ENCODE measurements at places on chromosomes 11 and 22. TPM values are rescaled to one million over a fixed set of nuclear protein-coding genes. Genes with fewer than 3 reads are reported as not detected.
A peak's percentile ranks its signal among the peaks of the same experiment; 100 is the strongest.

DNA sequence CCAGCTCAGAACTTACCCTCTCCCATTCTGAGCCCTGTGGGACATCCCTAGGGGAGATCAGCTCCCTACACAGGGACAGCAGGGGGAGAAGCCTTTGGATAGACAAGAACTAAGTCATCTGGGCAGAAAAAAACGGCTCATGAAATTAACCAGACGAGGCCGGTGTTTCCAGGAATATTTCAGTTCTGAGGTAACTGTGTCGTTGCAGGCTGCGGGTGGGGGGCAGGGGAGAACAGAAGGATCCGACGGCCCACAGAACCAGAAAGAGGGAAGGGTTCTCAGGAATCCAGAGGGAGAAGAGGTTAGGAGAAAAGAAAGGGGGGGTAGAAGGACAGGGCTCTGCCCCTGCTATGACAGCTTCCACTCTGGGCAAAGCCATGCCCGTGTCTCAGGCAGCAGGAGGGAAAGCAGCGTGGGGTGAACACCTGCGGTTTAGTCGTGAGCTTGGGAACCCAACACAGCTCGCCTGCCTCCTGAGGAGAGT lies 3.6 kb downstream of the CLCF1 start:
- H3K27ac ChIP-seq: no peak overlapping the region
- H3K4me3 ChIP-seq: no peak overlapping the region
- DNase-seq: no peak
- peaks cover 39% of the 10 kb centered on the region for H3K4me1 ChIP-seq

GDPD4 gene
- not detected for polyA plus RNA-seq

GRCh38 chr11:116637766-116638165 lies 135.0 kb downstream of the BUD13 start:
- no peaks in the 10 kb centered on the region for H3K36me3 ChIP-seq
- H3K4me1 ChIP-seq: peaks cover 14% of the 10 kb centered on the region
- no peaks in the 10 kb centered on the region for H3K27me3 ChIP-seq
- H3K4me3 ChIP-seq: no peak overlapping the region

DNA sequence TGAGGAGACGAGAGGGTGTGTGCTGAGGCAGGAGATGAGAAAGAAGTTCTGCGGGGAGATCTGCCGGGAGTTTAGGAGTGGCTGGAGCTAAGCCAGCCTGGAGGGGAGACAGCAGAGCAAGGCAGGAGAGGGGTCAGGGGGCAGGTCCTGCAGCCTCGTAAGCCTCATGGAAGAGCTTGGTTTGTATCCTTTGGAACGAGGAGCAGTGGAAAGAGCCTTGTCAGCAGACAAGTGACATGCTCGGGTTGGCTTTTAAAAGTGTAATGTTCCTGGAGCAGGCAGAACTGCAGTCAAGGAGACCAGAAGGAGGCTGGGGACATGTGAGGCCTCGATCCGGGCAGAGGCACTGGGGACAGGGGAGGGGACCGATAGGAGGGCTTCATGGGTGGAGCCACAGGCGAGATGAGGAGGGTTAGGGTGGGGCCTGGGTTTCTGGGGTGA lies 21.4 kb upstream of the TUB start:
- H3K4me1 ChIP-seq: no peaks in the 10 kb centered on the region
- no peak overlapping the region for H3K27ac ChIP-seq
- no peak overlapping the region for H3K4me3 ChIP-seq
- H3K36me3 ChIP-seq: no peaks in the 10 kb centered on the region

DNA sequence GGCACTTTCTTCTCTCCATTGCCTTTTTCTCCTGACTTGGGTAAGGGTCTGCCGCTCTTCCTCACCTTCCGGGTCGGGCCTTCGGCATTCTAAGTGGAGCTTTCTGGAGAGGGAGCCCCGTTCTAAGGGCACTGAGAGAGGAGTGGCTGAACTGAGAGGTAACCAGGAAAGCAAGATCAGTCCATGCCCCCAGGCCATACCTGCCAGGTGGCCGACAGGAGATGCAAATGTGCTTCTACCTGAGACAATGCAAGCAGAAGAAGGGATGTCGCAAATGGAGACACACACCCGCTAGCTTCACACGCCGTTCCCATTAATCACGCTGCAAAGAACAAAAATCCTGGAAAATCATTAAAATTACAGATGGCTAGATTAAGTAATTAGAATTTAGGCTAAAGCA lies 156.4 kb upstream of the TBCEL start:
- H3K4me1 ChIP-seq: peaks cover 7% of the 10 kb centered on the region
- H3K27me3 ChIP-seq: no peaks in the 10 kb centered on the region
- no peak overlapping the region for H3K4me3 ChIP-seq
- no peaks in the 10 kb centered on the region for H3K36me3 ChIP-seq

DNA sequence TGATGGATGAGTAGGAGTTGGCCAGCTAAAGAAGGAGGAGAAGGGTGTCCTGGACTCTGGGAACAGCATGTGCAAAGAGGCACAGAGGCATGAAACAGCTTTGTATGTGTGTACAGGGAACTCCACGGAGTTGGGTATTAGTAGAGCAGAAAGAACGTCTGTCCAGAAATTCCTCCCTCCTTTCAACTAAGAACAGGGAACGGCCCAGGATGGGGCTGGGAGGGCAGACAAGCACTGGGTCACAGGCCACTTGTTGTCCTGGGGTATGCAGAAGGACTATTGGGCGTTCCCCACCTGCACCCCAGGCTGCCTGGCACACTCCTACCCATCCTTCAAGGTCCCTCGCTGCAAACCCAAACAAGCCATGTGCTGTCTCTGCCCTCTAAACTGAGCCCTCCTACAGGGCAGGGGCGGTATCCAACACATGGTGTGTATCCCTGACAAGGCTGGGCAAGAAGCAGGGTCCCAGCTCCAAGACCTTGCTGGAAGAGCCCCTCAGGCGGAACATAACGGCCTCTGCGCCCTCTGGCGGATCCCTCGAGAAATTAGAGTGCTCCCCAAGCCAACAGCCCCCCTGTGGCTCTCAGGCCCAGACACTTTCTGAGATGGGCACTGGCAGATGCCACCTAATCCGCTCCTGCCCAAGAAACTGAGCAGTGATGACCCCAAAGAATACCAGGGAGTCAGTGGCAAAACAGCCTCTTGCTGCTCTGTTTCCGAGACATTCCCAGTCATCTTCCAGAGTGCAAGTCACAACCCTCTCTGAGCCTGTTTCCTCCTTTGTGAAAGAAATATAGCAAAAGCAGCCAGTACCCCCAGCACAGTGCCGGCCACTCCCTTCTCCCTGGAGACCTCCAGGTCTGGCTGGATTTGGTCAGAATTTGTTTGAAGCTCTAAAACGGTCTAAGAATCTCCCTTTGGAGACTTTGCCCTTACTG lies 1.6 kb upstream of the ELFN2 start:
- H3K4me1 ChIP-seq: peaks cover 6% of the 10 kb centered on the region
- H3K27ac ChIP-seq: no peak overlapping the region
- H3K36me3 ChIP-seq: no peaks in the 10 kb centered on the region
- no peaks in the 10 kb centered on the region for H3K27me3 ChIP-seq
- H3K4me3 ChIP-seq: no peak overlapping the region

- H3K27ac ChIP-seq: peak overlapping the region; percentile 91
- H3K4me3 ChIP-seq: peak overlapping the region; percentile 70
- H3K27me3 ChIP-seq: no peaks in the 10 kb centered on the region
These were observed 473 bp downstream of the TXN2 start for GRCh38 chr22:36480941-36481392.

FOLR2 gene
- not detected for polyA plus RNA-seq

GRCh38 chr22:34804604-34805003 lies 261.4 kb upstream of the ISX start:
- no peak for DNase-seq
- H3K27me3 ChIP-seq: no peaks in the 10 kb centered on the region
- no peaks in the 10 kb centered on the region for H3K4me1 ChIP-seq
- H3K36me3 ChIP-seq: no peaks in the 10 kb centered on the region

- no peaks in the 10 kb centered on the region for H3K27me3 ChIP-seq
- peaks cover 27% of the 10 kb centered on the region for H3K4me1 ChIP-seq
- peaks cover 4% of the 10 kb centered on the region for H3K36me3 ChIP-seq
- no peak for DNase-seq
- no peak overlapping the region for H3K4me3 ChIP-seq
- H3K27ac ChIP-seq: peak overlapping the region; percentile 34
These were observed 8.9 kb downstream of the PARVA start for GRCh38 chr11:12386309-12386708.

KRTAP5-9 gene
- not detected for polyA plus RNA-seq

- H3K4me1 ChIP-seq: no peaks in the 10 kb centered on the region
- H3K27me3 ChIP-seq: no peaks in the 10 kb centered on the region
- H3K27ac ChIP-seq: no peak overlapping the region
- no peaks in the 10 kb centered on the region for H3K36me3 ChIP-seq
These were observed 11.6 kb upstream of the RNH1 start for GRCh38 chr11:518463-519202.

- H3K4me3 ChIP-seq: no peak overlapping the region
- DNase-seq: no peak
- H3K36me3 ChIP-seq: no peaks in the 10 kb centered on the region
- no peaks in the 10 kb centered on the region for H3K4me1 ChIP-seq
These were observed 27.9 kb downstream of the KCNC1 start for GRCh38 chr11:17762309-17762974.

DNA sequence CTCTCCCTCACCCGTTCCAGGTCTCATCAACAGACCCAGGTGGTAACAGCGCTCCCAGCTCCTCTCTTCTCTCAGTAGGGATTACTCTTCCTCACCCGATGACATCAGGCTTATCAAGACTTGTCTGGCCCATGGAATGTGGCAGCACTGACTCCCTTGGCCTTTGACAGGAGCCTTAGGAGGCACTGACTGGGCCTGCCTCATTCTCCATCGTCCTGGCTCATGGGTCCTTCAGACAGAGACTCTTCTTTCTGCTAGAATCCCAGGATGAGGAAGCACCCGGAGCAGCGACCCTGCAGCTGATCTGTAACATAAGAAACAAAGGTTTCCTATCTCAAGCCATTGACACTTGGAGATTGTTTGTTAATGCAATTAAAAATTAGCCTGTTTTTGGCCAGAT lies 1063.6 kb downstream of the TBC1D22A start:
- no peaks in the 10 kb centered on the region for H3K36me3 ChIP-seq
- no peak overlapping the region for H3K4me3 ChIP-seq
- H3K27me3 ChIP-seq: no peaks in the 10 kb centered on the region
- no peak for DNase-seq

DNA sequence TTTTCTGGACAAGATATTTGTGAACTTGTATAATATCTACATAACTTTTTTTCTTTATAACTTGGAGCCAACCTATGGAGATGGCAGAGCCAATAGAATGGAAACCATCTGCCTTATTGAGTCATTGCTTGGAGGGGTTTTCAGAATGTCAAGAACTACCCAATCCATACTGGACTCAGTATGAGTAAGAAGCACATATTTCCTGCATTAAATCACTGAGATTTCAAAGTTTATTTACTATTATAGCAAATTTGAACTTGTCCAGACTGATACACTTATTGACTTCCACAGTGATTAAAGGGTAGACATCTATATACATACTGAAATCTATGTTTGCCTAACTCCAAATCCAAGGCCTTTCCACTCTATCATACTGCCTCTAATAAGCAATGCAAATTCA lies 704.0 kb downstream of the KCNA4 start:
- H3K27ac ChIP-seq: no peak overlapping the region
- H3K27me3 ChIP-seq: no peaks in the 10 kb centered on the region
- no peak overlapping the region for H3K4me3 ChIP-seq
- H3K4me1 ChIP-seq: no peaks in the 10 kb centered on the region

HEPHL1 gene
- polyA plus RNA-seq: not detected

- no peak overlapping the region for H3K27ac ChIP-seq
- H3K4me1 ChIP-seq: no peaks in the 10 kb centered on the region
- H3K27me3 ChIP-seq: no peaks in the 10 kb centered on the region
These were observed 8.7 kb downstream of the UBASH3B start for GRCh38 chr11:122664188-122664587.

DNA sequence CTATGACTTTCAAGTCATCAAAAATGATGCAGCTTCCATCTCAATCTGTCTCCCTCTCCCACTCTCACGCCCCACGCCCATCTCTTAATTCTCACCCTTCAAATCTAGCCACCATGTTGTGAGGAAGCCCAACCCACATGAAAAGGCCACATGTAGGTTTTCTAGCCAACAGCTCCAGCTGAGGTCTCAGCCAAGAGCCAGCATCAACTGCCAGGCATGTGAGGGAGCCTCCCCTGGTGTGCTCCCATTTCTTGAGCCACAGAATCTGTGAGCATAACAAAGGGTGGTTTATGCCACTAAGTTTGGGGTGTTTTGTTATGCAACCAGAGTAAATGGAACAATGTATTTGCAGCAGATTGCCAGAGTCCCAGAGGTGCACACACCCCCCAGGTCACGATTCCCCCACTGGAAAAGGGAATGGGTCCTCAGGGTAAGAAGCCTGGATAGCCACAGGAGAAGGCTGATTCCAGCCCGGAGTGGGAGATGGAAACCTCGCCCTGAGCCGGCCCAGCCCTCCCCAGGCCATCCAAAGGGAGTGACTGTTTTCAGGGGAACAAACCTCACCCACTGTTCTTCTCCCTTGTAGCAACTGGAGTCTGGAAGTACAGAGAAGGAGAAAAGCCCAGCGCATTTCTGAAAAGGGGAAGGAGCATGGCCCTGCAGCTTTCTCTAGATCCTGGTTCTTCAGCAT lies 20.0 kb upstream of the LINC01488 start:
- no peak for DNase-seq
- H3K27ac ChIP-seq: no peak overlapping the region
- H3K4me1 ChIP-seq: peaks cover 10% of the 10 kb centered on the region
- H3K36me3 ChIP-seq: no peaks in the 10 kb centered on the region
- H3K27me3 ChIP-seq: no peaks in the 10 kb centered on the region
- H3K4me3 ChIP-seq: no peak overlapping the region

OR2AT4 gene
- not detected for polyA plus RNA-seq

DNA sequence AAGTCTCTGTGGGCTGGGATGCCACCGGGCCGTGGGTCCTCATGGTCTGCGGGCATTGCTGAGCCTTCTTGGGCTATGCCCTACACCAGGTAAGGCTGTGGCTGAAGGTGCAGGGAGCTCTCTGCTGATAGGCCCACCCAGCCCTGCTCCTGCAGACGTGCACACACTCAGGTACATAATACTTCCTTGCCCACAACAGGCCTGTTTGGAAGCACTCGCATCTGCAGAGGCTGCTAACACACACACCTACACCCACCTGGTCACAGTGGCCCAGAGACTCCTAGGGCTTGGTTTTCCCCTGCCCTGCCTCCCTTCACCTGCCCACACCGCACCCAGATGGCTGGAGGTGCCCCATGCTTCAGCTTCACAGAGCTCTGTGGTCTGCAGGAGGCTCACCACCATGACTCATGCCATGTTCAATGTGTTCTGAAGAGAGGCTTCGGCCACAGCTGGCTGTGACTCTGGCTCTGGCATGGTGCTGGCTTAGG lies 72.8 kb upstream of the KCNQ1OT1 start:
- no peak overlapping the region for H3K27ac ChIP-seq
- H3K36me3 ChIP-seq: no peaks in the 10 kb centered on the region
- peaks cover 44% of the 10 kb centered on the region for H3K4me1 ChIP-seq
- DNase-seq: no peak
- no peak overlapping the region for H3K4me3 ChIP-seq

PNPLA3 gene
- 3.2 TPM for polyA plus RNA-seq

GRCh38 chr22:37147186-37147990 lies 2.3 kb downstream of the IL2RB start:
- DNase-seq: no peak
- no peak overlapping the region for H3K4me3 ChIP-seq
- no peaks in the 10 kb centered on the region for H3K4me1 ChIP-seq
- H3K27ac ChIP-seq: no peak overlapping the region
- H3K36me3 ChIP-seq: no peaks in the 10 kb centered on the region

- H3K4me3 ChIP-seq: no peak overlapping the region
- H3K36me3 ChIP-seq: peaks cover 18% of the 10 kb centered on the region
- no peaks in the 10 kb centered on the region for H3K27me3 ChIP-seq
- peaks cover 30% of the 10 kb centered on the region for H3K4me1 ChIP-seq
- no peak for DNase-seq
These were observed 3.4 kb downstream of the EHBP1L1 start for GRCh38 chr11:65579291-65579690.

ENTHD1 gene
- not detected for polyA plus RNA-seq

CCDC88B gene
- 2.4 TPM for polyA plus RNA-seq

MAJIN gene
- polyA plus RNA-seq: not detected

LMNTD2 gene
- polyA plus RNA-seq: 2.4 TPM
